ENCODE measurements at places on chromosomes 5 and 9.

DNA sequence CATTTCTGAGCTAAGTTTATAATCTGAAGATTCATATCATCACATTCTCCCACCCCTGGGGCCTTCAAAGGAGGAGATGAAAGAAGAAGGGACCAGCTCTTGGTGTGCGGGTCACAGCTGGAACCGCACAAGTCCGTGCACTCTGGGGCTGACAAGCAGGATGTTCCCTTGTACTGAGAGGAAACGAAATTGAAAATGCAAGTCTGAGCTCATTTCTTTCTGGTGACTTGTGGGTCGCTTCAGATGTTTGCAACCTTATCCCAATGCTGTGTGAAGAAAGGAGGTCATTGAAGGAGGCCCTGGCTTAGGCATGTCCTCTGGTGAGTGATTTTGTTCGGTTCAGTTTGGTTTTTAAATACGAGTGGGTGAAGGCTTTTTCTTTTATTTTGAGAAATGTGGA lies 59.6 kb downstream of the C9orf152 start:
- no peak for DNase-seq

- DNase-seq, result no peak
Observed at GRCh38 chr5:58239731-58240130, 220.2 kb downstream of the PLK2 start.

DNA sequence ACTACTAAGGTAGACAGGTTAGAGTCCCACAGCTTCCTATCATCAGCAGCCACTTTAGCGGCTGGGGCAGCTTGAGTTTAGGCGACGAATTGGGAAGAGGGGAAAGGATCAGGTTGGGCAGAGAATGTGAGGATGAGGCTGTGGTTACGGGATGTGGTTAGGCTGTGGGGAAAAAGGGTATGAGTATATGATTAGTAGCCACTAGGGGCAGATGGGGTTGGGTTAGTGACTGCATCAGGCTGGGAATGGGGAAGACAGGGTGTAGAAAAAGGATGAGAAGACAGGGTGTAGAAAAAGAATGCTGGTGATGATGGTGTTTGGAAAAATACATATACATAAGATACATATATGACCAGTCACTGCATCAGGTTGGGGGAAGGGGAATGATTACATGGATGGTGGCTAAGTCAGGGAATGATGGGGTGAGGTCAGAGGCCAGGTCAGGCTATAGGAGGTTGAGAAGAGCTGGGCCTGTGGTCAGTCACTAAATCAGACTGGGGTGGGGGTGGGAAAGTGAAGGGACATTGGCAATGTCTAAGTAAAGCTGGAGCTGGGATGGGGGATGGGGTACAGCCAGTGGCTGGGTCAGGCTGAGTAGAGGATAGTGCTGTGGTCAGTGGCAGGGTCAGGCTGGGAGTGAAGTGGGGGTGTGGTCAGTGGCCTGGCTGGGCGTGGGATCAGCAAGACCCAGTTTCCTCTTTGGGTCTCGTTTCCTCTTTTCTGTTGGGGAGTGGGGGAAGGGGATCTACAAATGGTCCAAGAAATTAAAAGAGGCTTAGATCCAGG lies 2.1 kb downstream of the TLN1 start:
- peak; percentile 60 for DNase-seq

GRCh38 chr9:70789086-70789485 lies 332.3 kb downstream of the TRPM3 start:
- DNase-seq, result no peak

- no peak for DNase-seq
Observed at GRCh38 chr5:126801174-126801991, 24.4 kb downstream of the LMNB1 start.

DNA sequence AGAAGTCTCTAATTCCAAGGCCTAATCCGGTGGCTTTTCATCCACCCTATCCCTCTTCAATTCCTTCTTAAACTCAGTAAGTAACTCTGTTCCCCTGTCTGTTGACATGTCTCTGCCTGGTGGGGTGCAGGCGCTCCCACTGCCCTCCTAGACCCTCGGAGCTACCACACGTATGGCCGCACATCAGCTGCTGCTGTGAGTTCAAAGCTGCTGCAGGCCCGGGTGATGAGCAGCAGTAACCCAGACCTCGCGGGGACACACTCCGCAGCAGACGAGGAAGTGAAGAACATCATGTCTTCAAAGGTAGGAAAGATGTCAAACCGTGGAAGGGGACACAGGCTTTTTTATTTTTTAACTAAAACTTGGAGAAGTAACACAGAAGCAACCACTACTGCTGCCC lies 167.7 kb downstream of the DOCK8 start:
- DNase-seq, result no peak

GRCh38 chr5:145903867-145904266 lies 31.1 kb upstream of the GRXCR2 start:
- no peak for DNase-seq

DNA sequence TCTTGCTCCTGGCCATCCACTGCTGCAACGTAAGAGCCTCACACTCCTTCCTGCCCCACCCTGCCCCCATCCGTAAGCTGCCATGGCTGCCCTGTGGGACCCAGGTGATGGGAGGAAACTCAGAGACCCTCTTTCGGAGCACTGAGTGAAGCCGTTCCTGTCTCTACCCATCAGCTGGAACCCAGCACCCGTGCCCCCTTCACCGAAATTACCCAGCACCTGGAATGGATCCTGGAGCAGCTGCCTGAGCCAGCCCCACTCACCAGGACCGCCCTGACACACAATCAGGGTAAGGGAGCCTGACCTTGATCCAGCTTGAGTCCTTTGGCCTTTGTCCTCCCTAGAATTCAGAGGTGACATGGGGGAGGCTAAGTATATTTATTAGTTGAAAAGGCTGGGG lies 3.2 kb downstream of the TESK1 start:
- no peak for DNase-seq

- DNase-seq, result no peak
Observed at GRCh38 chr5:34412736-34413135, 243.4 kb upstream of the RAI14 start.

DNA sequence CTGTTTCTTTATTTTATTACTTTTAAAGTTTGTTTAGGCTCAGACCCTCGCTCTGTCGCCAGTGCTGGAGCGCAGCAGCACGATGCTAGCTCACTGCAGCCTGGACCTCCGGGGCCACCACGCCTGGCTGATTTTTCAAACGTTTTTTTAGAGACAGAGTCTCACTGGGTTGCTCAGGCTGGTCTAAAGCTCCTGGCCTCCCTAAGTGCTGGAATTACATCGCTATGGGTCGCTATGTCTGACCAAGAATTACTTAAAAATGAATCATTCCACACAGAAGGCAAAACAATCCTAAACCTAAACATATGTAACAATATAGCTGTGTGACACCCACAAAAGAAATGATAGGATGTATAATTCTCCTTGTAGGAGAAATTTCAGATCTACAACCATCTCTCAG lies 86.9 kb upstream of the SIMC1 start:
- no peak for DNase-seq

GRCh38 chr5:72507231-72507906 lies at the start of gene ZNF366:
Gene ZNF366, minus strand, starts transcription at chr5:72507410. Its CDS starts 45,914 bp downstream, at chr5:72461496.
- DNase-seq, result no peak

DNA sequence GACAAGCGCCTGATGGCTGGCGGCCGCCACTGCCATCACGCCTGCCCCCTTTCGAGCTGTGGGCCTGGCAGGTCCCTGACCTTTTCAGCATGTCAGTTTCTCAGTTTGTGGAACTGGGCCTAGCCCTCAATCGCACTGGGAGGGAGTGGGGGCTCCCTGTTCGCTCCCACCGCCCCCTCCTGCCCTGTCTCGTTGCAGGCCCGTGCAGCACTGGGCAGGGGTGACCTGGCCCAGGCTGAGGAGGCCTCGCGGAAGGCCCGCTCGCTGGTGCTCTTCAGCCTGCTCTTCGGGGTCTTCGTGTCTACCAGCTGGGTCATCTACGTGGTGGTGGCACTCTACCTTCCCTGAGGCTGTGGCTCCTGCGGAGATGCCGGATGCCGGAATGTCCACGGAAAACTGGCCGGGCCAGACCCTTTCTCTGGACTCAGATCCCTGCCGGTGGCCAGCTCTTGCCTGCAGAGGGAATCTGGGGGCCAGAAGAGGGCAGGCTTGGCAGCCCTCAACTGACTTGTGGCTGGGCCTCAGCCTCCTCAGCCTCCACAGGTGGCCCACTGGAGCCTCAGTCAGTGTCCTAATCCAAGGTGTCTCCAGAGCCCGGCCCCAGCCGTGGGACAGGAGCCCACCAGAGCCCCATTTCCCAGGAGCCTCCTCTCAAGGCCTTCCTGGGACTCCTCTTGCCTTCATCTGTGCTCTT lies 12.7 kb downstream of the PRRT1B start:
- no peak for DNase-seq

GRCh38 chr9:113238859-113239232 lies 17.5 kb downstream of the SLC31A1 start:
- no peak for DNase-seq

GRCh38 chr9:98532147-98532546 lies 176.6 kb downstream of the GABBR2 start:
- DNase-seq, result no peak

- DNase-seq, result peak; percentile 61
Observed at GRCh38 chr9:81552581-81552991, 136.8 kb downstream of the TLE1 start.

DNA sequence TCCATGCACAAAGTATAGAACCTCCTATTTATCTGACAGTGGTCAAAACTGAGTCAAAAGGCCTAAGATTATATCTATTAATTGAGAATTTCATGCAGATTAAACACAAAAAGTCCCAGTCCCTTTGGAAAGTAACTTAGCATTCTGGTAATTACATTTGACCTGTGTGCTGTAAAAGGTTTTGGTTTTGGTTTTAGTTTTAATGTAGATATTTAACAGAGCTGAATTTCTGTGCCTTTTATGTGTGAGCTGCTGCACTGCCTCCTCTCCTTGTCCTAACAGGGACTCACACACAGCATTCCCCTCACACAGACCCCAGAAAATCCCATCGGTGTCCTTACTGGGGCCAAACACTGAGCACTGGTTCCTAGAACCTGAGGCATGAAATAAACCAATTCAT lies 31.0 kb upstream of the FSD1L start:
- no peak for DNase-seq

DNA sequence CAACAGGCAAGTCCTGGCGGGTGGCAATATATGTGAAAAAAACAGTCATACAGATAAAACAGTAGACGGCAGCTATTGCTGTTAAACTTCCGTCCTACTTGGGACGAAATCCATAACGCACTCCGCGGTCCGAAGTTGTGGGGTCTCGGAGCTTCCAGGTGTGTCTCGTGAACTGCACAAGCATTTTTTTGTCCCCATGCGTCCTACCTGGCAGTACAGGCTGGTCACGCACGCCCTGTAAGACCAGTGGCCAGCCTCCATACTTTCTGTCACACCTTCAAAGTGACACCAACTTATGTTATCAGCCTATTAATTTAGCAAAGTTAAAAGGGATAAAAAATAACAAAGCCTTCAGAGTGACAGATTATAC lies 51.3 kb downstream of the TGFBI start:
- no peak for DNase-seq

DNA sequence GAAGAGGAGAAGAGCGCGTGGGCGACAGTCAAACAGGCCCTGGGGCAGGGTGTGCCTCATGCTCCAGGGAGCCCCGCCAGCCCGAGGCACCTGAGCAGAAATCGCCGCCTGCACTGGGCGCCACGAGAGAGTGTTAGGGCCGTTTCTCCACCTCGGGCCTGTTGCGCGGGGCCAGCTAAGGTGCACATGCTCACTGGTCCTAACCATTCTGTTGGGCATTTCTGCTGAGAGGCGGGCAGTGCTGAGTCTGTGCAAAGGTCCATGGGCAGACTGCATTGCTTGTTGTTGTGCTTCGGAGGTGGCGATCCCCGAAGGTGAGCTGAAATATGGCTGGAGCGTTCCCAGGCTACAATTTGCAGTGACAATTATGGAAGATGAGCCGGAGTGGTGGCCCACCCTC lies 367.8 kb upstream of the SPATA31A5 start:
- no peak for DNase-seq

DNA sequence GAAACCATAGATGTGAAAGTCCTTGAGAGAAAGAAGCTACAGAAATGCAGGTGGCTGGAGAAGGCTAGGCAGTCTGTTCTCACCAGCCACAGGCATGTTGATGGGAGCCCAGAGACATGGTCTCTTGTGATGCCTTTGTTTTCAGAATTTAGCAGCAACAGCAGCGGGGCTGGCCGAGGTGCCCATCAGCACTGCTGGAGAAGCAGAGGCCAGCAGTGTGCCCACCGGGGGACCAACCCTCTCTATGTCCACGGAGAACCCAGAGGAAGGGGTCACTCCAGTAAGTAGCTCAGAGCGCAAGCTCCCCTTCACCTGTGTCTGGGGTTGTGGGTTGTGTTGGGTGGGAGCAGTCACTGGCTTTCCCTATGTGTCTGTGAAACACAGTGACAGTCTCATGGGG lies 59.6 kb downstream of the COL15A1 start:
- DNase-seq, result no peak

- DNase-seq, result no peak
Observed at GRCh38 chr5:136699651-136700050, 334.3 kb upstream of the TRPC7 start.

- DNase-seq, result no peak
Observed at GRCh38 chr9:87139099-87139730, 191.9 kb upstream of the GAS1 start.

- no peak for DNase-seq
Observed at GRCh38 chr5:132461569-132462070, 29.0 kb downstream of the IRF1 start.

- DNase-seq, result no peak
Observed at GRCh38 chr5:151204051-151204450, 19.8 kb downstream of the CCDC69 start.

- no peak for DNase-seq
Observed at GRCh38 chr5:74186356-74187315, 453.9 kb downstream of the ENC1 start.

GRCh38 chr5:68000805-68001204 lies 214.8 kb upstream of the PIK3R1 start:
- DNase-seq, result no peak

DNA sequence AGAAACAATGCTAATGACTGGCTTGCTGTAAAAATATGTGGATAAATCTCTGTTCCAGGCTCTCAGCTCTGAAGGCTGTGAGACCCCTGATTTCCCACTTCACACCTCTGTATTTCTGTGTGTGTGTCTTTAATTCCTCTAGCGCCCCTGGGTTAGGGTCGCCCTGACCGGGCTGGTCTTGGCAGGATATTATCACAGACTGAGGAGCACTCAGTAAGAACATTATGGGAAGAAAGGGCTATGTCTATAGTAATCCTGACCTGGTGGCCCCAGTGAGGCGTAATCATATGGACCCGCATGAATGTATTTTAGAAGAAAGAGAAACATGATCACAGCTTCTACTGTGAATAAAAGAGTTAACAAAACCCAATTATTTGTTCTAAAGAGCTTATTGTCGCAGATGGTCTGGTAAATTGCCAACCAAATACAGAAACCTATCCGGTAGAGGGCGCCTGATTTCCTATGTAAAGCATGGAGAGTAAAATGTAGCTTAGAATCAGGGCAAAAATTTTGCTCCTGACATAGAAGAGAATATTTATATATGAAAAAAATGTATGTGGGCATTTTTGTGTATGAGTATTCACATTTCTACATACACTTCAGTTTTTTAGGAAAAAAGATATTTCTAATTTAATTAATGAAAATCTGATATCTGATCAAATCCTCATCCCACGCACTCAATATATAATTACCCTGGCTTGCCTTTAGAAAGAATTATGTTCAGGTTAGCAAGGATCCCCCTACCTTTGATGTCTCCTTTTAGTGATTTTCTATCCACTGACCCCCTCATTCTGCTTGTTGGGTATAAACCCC lies 5.8 kb upstream of the IFNA1 start:
- DNase-seq, result no peak
